ENCODE measurements at places on chromosomes 3 and 15.
A peak's percentile ranks its signal among the peaks of the same experiment; 100 is the strongest.

- DNase-seq = no peak
These were observed 83.0 kb upstream of the KCNAB1 start for GRCh38 chr3:156037356-156037755.

GRCh38 chr3:175605851-175606250 is 746.7 kb downstream of the NAALADL2 start:
- no peak for DNase-seq

GRCh38 chr3:189286188-189286587 is 114.4 kb downstream of the TPRG1 start:
- DNase-seq = no peak

GRCh38 chr3:55127565-55127964 is 199.7 kb upstream of the LRTM1 start:
- DNase-seq = no peak

GRCh38 chr15:29342201-29342600 is 72.6 kb upstream of the NSMCE3 start:
- DNase-seq = no peak

DNA sequence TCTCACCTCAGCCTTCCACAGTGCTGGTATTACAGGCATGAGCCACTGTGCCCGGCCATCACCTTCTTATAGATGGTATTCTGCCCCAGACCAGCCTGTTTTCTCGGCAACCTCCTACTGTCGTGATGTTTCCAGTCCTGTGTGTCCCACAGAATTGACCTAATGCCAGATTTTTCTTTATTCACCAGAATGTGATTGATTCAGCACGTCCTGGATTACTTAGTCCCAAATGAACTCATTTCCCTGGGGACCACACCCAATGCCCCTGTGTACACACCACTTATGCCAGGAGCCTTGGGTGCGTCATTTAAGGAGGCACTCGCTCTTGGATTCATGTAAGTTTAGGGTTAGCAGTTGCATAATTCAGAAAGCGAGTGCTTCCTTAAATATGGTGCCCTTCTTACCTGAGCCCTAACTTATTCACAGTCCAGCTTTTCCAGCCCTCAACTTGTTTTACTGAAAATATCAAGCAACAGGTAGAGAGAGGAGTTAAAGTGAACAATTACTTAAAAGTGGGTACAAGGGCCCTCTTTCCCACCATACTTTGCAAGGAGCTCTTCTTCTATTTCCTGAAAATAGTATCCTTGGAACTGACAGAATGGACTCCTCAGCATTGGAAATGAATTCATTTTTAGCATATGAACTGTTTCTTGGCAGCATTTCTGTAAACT is 64.6 kb upstream of the UBE2E1 start:
- no peak for DNase-seq

GRCh38 chr3:185646382-185647133 is 60.5 kb downstream of the SENP2 start:
- no peak for DNase-seq

DNA sequence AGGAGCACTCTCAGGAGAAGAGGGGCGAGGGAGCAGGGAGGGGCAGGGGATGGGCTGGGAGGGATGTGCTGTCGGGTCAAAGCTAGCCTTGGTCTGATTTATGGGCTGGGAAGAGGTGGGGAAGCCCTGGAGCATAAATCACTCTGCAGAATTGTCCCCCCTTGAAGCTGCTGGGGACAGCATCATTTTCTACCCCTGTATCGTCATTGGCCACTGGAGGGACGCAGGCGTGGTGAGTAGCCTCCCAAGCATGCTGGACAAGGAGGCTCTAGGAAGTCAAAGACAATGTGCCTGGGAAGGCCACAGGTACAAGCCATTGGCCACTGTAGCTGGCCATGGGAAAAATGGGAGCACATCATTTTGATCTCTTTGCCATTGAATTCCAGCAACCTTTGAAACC is 175.5 kb upstream of the CTDSPL start:
- DNase-seq = no peak

GRCh38 chr3:187798531-187799530 is 53.6 kb upstream of the BCL6 start:
- DNase-seq = no peak

DNA sequence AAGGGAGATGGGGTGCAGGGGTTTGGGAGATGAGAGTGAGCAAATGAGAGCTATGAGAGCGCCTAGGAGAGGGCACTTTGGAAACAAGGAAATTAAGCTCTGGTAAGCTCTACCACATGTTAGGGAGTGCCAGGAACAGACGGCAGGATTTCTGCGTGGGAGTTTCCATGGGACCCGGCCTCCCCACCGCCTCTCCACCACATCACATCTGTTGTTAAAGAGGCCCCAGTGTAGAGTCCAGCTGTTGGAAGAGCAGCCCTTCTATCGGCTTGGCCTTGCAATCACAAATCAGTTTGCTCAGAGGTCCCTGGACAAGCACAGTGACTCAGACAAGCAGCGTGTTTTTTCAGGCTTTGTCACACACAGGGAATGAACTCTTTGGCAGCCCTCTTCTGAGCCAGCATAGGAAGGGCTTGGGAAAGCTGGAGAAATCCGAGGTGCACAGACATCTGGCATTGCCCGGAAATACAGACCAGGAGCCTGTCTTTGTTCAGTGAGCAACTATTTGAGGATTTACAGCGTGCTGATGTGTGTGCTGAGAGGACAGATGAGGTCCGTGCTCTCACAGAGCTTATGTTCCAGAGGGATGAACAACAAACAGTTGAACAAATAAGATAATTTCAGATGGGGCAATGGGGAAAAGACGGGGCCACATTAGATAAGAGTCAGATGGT is 370.6 kb upstream of the PROK2 start:
- no peak for DNase-seq

DNA sequence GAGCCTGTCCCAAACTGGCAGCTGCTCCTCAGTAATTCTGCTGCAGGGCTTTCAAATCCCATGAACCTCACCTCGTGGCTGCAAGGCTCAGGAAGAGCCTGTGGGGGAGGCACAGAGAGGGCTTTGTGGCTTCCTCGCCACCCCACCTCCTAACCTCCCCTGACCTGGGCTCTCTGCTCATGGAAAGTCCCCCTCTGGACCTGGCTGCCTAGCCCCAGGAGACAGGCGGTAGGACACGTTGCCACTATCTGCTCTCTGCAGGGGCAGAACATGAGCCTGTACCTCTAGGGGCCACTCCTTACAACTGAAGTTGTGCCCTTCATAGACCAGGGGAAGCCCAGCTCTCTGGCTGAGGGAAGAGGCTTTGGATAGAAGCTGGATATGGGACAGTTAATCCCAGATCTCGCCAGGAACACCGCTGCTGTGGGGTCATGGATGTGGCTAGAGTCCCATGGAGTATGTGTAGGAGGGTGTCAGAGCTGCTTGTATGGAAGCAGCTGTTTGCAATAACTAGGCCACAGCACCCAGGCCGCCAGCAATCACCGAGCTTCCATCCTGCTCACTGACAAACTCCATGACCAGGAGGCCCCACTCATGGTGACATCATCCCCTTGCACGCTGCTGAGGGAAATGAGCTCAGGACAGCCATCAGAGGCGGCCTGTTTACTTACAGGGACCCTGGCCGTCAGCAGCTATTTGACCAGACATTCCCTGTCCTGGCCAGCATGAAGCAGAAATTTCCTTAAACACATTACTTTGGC is 34.0 kb upstream of the CILP start:
- DNase-seq = no peak

- peak; percentile 20 for DNase-seq
These were observed 114.3 kb downstream of the EDEM1 start for GRCh38 chr3:5301651-5302297.

GRCh38 chr3:5022966-5023776 is 43.9 kb downstream of the BHLHE40 start:
- no peak for DNase-seq

DNA sequence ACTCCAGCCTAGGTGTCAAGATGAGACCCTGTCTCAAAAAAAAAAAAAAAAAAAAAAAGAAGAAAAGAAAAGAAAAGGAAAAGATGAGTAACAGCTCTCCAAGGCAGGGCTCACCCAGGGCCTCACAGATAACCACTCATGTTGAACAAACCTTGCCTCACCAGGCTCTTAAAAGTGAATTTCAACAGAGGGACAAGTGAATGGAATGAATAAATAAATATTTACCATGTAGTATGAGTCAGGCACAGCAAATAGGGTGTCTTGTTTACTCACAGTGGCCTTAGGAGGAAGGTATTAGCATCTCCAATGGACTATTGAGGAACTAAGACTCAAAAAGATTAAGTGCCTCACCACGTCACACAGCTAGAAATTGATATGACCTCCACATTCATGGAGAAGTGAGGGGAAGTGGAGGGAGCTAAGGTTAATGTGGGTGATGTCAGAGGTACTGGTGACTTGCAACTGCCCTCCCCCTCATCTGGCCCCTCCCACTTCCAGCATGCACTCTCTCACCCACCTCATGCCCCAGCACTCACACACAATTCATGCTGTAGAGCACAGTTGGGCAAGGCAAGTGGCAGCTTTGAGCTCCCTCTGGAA is 255.5 kb downstream of the UACA start:
- peak; percentile 99 for DNase-seq

DNA sequence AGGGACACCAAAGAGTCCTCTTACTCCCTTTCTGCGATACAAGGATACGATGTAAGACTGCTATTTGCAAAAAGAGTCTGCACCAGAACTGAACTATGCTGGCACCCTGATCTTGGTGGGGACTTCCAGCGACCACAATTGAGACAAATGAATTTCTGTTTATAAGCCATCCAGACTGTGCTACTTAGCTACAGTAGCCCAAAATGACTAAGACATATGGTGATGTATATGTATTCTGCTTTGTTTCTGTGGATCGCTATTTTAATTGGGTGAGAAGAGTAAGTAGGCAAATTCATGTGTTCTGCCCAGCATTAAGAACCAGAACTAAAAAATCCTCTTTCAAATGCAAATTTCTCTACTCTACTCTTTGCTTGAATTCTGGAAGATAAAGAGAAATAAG is 720.9 kb downstream of the DIPK2A start:
- no peak for DNase-seq

- no peak for DNase-seq
These were observed 21.7 kb upstream of the UBL7 start for GRCh38 chr15:74482661-74483060.

GRCh38 chr3:48504051-48504946 is at the start of gene SHISA5:
Gene SHISA5 (minus strand): TSS chr3:48504174. CDS start chr3:48504094, 80 bp downstream.
- DNase-seq = peak; percentile 82

DNA sequence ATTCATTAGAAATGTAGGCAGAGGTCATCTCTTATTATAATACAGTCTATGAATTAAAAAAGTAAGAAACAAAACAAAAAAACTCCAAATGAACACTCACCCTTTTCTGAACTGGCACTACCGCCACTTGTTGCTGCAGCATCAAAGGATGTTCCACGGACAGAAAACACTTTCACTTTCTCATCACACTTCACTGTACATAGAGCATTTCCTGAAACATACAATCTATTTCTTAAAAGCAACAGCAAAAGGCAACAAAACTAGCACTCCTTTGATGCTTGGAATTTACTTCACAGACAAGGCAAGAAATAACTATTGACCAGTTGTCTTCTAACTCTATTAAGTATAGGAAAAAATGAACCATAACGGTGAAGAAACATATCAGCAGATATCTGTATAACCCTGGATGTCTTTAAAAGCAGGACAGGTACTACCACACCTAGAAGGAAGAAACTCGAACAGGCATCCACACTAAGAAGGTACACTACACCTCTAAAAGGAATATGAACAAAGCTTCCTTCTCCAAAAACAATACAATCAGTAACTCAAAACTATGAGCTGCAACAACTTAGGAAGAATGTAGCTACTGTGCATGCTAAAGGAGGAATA is 24.9 kb downstream of the ETFA start:
- DNase-seq = no peak

DNA sequence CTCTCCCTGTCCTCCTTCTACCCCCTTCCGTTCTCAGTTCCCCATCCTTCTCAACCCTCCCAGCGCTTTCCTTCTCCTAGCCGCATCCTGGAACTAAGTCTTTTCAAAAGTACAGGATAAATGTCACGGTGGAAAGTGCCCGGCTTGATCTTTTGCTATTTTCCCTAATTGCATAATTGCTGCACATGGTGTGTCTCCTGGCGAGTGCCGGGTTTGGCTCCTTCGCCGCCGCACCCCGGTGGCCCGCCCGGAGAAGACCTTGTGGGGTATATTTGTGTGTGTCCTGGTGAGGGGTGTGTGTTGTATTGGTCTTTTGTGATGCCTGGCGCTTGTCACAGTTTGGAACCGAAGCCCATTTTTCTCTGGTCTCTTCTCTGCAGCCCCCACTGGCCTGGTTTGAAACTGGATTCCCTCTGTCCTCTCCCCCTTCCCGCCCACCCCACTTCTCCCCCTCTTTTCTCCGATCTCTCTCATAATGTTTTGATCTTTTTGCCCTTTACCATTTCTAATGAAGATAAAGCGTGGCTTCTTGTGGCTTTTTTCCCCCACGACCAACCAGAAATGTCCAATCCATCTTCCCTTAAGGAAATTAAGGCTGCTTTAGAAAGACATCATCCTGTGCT is 692 bp downstream of the UBE2E2 start:
- DNase-seq = peak; percentile 58

DNA sequence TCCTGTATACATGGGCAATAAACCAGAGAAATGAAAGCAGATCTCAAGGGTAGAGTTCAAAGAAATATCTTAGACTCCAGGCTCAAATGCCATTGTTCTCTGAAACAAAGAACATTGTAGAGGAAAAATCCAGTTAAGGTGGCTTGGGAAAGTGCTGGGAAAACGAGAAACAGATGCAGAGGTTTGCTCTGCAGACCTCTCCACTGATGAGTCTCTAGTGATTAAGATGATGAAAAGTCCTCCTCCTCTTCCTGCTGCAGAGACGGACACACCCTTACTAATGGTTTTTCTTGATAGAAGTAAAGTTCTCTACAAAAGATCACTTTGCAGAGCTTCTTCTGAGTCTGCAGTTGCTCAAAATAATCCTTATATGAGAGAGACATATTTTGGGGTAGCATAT is 264.7 kb downstream of the GABRG3 start:
- no peak for DNase-seq

- peak; percentile 61 for DNase-seq
These were observed 62.0 kb downstream of the SFMBT1 start for GRCh38 chr3:52983828-52984227.

DNA sequence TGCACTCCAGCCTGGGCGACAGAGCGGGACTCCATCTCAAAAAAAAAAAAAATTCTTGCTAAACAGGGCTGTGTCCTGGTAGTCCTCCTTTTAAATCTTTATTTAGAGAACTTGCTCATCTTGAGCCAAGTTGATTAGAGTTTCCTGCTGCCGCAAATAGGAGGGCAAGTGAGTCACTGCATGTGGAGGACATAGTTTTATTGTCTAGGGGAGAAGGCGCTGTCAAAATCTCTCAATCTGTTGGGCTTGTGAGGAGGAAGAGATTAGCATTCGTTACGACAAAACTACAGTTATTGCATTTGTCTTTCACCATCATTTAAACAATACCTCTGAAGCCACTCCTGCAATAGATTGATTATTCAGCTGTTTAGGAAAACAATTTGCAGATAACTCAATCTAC is 11.5 kb downstream of the MUC4 start:
- DNase-seq = no peak

Measured in suppressor macrophage (primary cell).